ENCODE measurements at places on chromosomes 7 and 10.

GRCh38 chr10:132232023-132232951 is 45.5 kb downstream of the DPYSL4 start:
- no peak for DNase-seq

GRCh38 chr7:125136755-125137532 is 207.3 kb upstream of the POT1 start:
- no peak for DNase-seq

DNA sequence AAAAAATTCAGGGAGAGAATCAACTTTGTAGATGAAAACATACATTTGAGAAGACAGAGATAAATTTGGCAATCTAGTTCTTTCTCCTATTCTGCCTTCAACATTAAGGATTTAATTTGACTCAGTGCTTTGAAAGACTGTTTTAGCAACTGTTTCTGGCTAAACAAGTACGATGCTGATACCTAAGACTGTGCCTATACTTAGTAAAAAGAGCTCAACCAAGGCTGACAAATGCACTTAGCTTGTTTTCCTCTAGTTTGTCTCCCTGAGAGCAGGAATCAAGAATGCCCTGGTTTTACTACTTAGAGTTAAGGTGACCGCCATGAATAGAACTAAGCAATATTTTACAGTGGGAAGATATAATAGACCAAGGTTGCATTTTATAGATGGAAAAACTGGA is 49.5 kb downstream of the NRP1 start:
- DNase-seq: no peak

DNA sequence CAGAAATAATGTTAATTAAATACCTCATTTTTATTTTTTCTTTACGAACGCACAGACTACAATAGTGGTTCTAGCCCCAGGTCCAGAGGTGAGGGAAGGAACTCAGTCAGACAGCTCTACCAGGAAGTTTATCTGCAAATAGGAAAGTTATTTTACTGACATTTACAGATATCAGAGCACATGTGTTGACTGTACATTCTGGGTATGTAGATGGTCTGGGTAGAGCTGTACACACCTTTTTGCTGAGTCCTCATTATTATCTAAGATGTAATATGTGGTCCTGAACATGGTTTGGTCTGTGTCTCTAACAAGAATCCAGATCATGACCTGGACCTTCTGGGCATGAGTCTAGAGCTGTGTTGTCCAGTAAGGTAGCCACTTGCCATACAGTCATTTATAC is 74.6 kb upstream of the KIF5B start:
- no peak for DNase-seq

DNA sequence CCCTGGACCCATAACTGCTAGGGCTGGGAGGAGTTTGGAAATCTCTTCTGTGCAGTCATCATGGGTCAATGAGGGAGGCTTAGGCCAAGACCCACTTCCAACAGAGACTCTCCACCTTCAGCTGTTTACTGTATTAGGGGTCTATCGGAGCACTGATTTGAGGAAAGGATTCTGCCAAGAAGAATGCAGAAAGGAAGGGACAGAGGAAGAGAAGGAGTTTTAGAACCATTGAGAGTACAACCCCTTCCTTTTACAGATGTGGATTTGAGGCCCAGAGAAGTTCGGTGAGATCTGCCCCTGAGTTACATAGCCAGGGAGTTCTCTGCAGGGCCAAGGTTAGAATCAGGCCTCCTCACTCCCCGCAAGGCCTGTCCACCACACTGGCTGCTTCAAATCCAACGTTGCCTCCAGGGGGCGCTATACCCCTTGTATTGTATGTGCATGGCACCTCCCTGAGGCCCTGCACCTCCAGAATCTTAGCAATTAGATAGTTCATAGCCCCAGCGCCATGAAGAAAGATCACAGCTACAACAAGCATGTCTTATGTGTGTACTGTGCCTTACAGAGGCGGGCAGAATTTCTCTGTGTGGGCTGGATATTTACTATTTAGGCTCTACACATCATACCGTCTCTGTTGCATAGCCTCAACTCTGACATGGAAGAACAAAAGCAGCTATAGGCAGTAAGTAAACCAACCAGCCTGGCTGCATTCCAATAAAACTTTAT is 246.8 kb downstream of the SKIDA1 start:
- DNase-seq: peak; percentile 91

DNA sequence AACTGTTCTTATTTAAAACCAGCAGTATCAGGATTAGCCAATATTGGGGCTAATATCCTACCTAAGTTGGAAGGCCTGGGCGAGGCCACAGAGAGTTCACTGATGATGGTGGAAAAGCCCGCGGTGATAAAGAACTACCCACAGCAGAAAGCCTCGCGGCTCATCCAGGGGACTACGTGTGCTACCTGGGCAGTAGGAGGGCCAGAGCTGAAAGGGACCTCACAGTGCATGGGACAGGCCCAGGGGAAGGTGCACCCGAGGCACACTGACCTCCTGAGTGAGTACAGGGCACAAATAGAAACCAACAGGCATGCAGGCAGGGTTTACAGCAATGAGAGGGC is 1.4 kb downstream of the WDR86 start:
- no peak for DNase-seq

DNA sequence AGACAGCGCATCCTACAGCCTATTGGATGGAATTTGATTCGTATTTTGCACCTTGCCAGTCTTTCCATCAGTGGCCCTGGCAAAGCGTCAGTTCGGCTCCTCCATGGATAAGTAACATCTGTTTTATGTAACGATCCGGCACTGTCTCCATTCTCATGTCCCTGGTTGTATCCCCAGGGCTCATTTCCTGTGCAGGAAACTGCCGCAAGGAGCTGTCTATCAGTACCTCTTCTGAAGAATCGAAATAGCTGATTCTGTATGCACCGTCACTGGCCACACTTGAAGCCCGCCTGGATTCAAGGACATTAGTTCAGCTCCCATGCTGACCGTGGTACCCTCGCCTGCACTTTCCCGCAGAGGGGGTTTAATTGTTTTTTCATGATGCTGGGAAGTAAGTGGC is 53.1 kb upstream of the NPS start:
- DNase-seq: no peak

GRCh38 chr7:2461268-2462026 is 14.8 kb downstream of the GRIFIN start:
- DNase-seq: no peak

- peak; percentile 66 for DNase-seq
Observed at GRCh38 chr7:77450054-77450453, 33.9 kb upstream of the GSAP start.

- no peak for DNase-seq
Observed at GRCh38 chr7:140201393-140201792, 24.6 kb upstream of the KDM7A start.

GRCh38 chr7:10824154-10824553 is 149.5 kb upstream of the PHF14 start:
- DNase-seq: no peak

- no peak for DNase-seq
Observed at GRCh38 chr10:24133835-24134234, 75.1 kb upstream of the KIAA1217 start.

GRCh38 chr10:4151466-4151865 is 366.5 kb upstream of the KLF6 start:
- no peak for DNase-seq

- no peak for DNase-seq
Observed at GRCh38 chr10:31207636-31208035, 111.4 kb upstream of the ZEB1 start.

- DNase-seq: peak; percentile 56
Observed at GRCh38 chr7:124032369-124033094, at the start of gene TMEM229A. Gene TMEM229A (minus strand): TSS chr7:124033067. CDS start chr7:124033003, 64 bp downstream.

DNA sequence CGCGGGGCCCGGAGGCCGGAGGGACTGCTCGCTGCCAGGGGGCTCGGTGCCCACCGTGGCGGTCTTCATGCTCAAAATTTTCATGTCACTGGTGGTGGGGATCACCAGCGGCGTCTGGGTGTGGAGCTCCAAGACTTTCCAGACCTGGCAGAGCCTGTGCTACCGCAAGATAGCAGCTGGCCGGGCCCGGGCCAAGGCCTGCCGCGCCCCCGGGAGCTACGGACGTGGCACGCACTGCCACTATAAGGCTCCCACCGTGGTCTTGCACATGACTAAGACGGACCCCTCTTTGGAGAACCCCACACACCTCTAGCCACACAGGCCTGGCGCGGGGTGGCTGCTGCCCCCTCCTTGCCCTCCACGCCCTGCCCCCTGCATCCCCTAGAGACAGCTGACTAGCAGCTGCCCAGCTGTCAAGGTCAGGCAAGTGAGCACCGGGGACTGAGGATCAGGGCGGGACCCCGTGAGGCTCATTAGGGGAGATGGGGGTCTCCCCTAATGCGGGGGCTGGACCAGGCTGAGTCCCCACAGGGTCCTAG is 2.0 kb downstream of the FZD9 start:
- no peak for DNase-seq

- DNase-seq: no peak
Observed at GRCh38 chr7:4058158-4058557, 623.9 kb upstream of the FOXK1 start.

DNA sequence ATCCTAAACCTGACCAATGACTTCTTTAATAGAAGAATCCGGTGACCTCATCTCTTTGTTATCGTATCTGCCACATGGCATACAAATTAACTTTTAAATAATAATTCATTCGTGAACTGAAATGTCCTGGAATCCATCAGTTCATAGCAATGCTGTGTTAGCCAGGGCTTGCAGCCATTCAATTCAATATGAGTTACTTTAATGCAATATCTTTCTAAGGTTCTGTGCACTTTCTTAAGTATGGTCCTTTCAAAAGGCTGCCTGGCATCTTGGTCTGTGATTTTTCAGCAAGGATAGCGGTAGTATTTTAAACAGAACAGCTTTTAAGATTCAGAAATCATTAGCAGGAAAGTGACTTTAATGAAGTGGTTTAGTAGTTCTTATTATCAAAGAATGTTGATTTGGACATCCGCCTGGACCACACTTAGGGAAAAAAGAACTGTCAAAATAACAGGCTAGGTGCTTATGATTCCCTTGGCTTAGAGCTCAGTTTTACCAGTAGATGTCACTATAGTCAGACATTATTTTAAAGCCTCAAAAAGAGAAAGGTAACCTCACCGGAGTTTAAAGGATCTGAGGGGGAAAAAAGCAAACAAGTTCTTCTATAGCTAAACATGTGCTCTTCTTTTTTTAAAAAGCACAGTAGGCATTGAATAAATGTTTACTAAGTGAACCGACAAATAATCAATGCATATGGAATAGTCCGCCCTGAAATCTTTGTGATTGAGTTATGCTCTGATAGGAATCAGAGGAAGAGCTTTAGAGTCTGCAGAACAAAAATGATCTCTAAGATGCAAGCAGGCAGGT is 22.7 kb downstream of the SLC35G1 start:
- peak; percentile 59 for DNase-seq

DNA sequence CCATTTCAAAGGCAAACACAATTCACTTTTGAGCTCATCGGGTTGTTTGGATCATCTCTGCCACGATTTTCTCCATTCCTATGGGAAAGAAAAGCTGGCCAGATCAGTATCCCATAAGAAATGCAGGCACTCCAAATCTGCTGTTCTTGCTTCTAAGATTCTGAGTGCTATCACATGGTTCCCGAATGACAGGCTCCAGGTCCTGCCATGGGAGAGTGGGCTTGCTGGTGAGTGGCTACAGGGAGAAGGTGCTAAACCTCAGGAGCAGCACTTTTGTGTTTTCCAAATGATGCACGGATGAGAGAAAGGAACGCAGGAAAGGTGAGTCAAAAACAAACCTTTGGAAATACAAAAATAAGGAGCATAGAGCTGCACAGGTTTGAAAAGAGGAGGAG is 32.1 kb downstream of the MTURN start:
- DNase-seq: no peak

DNA sequence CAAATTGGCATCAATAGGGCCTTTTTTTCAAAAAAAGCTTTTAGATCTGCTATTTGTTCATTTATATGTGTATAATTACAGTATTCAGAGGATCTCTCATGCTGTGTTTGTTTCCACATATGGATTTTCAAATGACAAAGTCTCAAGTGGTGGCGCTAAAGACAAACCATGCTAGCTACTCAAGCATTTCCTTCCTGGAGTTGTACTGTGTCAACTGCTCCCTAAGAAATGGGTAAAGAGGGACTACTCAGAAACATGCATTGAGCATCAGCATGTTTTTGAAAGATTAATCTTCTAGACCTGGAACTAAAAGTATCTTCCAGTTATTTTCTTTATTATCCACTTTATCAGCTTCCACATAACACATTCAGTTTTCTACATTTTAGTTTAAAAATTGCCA is 12.7 kb downstream of the CNTNAP2 start:
- DNase-seq: no peak

GRCh38 chr10:66564287-66564686 is 361.5 kb upstream of the LRRTM3 start:
- DNase-seq: no peak

DNA sequence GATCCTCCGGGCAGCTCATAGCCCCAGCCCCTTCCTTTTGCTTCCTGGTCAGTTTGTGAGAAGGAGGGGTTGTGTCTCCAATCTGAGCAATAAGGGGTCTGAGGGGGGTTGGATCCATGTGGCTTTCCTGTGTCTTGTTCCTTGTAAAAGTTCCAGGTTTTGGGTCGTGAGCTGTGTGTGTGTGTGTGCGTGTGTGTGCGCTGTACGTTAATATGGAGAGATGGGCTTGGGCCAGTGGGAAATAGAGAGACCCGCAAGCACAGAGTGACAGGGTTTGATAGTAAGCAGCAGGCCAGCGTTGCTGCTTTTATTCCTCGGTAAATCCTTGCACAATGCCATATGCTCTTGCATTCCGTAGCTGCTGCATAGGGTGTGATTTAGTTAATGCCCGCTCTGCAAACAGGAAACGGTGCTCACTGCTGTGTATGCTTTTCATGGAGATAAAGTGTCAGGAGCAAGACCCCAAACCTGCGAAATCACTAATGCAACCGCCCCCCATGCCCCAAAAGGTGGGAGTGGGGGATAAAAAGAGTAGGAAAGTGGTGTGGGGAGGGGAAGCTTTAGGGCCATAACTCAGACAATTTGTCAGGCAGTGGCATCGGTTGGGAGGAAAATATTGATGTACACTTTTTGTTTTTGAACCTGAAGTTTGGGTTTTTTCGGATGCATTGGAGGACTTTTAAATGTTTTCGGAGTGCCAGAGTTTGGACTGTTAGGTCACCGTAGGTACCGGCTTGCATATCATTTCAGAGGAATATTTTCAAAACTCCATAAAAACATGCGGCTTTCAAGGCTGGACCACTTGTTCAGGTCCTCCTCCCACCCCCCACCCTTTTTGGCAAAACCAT is 108.7 kb downstream of the TCF7L2 start:
- DNase-seq: peak; percentile 90

GRCh38 chr7:50978633-50979215 is 196.0 kb upstream of the GRB10 start:
- DNase-seq: peak; percentile 8

- peak; percentile 23 for DNase-seq
Observed at GRCh38 chr10:59176241-59177030, at the start of gene PHYHIPL. Gene PHYHIPL (plus strand): TSS chr10:59176643. CDS start chr10:59176854, 211 bp downstream.

- DNase-seq: no peak
Observed at GRCh38 chr7:82397879-82398524, 45.6 kb downstream of the CACNA2D1 start.

GRCh38 chr10:100006243-100006886 is 3.4 kb downstream of the DNMBP start:
- peak; percentile 98 for DNase-seq

GRCh38 chr10:76454506-76455140 is 1023.2 kb downstream of the LRMDA start:
- DNase-seq: no peak

DNA sequence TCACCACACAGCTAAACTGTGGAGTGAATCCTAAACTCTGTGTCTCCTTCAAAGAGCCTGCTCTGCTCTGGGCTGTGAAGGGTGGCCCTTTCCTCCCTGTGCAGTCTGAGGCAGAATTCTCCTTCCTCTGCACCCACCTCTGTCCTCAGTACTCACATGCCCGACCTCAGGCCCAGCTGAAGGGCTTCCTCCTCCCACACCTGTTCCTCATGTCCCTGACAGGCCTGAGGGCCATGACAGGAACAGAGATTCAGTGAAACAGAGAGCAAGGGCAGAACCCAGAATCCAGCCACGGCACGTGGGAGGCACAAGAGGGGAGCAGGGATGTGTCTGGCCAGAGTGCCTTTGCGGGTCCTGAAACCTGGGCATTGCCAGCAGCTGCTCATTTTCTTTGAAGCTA is 13.9 kb downstream of the CREB3L2 start:
- no peak for DNase-seq
